ENCODE measurements at places on chromosomes 5 and 9. TPM values are rescaled to one million over a fixed set of nuclear protein-coding genes. Genes with fewer than 3 reads are reported as not detected.

Gene SGCD
- total RNA-seq = not detected

Gene PTRH1
- total RNA-seq = 22.9 TPM

Gene PCDHA9
- not detected for total RNA-seq

Gene SLC34A1
- 0.26 TPM for total RNA-seq

Gene ZNF354C
- 3.5 TPM for total RNA-seq

Gene DMRTA1
- total RNA-seq = not detected

Gene CDH6
- not detected for total RNA-seq

Gene FOXD4
- 0.22 TPM for total RNA-seq

Gene IFNA2
- not detected for total RNA-seq

Gene PCDHB13
- total RNA-seq = not detected

Gene GLE1
- 52.0 TPM for total RNA-seq

Gene SCGB3A2
- not detected for total RNA-seq

Gene SLC36A1
- total RNA-seq = 7.9 TPM

Gene DIPK1B
- total RNA-seq = 0.47 TPM

Gene MEIKIN
- not detected for total RNA-seq
